ENCODE measurements at places on chromosomes 11 and 22.

- H3K27ac ChIP-seq, result no peak overlapping the region
- no peak overlapping the region for H3K4me3 ChIP-seq
- no peaks in the 10 kb centered on the region for H3K4me1 ChIP-seq
- DNase-seq, result no peak
- no peaks in the 10 kb centered on the region for H3K36me3 ChIP-seq
These were observed 308.3 kb downstream of the RAB38 start for GRCh38 chr11:87866951-87867350.

GRCh38 chr11:13942378-13942777, 20.1 kb upstream of the SPON1 start:
- no peak overlapping the region for H3K4me3 ChIP-seq
- no peak overlapping the region for H3K27ac ChIP-seq
- DNase-seq, result no peak
- no peaks in the 10 kb centered on the region for H3K27me3 ChIP-seq
- H3K4me1 ChIP-seq, result no peaks in the 10 kb centered on the region

DNA sequence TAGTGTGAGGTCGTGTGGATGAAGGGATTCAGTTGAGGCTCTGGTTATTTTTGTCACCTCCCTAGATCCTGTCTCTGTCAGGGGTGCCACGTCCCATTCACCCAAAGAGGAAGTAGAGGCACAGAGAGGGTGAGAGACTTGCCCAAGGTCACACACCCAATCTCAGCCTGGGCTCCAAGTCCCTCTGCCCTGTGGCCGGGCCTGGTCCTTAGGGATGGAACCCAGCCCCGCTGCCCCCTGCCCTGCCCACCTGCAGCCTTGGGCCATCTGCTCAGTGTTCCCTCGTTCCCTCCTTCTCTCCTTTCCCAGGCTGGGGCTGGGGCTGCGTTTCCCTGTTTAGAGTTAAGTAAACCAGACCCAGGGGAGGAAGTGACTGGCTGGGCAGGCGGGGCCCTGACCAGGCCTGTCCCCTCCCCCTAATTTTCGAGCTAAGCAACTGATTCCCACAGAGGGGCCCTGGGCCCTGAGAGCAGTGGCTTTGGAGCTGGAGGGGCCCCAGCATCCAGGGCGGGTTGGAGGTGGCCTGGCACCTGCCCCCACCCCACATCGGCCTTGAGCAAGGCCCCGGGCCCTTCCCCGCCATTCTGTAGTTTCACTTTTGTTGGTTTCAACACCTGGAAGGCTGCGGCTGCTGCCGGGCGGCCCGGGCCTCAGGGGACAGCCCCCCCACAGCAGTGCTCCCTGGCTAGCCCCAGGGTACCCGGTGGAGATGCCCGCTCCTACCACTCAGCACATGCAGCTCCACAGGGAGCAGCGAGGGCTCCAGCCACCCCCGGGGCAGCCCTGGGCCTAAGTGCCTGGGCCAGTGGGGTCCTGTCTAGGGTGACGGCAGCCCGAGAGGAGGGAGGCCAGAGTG, 1.5 kb downstream of the TCIRG1 start:
- H3K4me3 ChIP-seq, result peak overlapping the region; percentile 78
- peak overlapping the region; percentile 86 for H3K27ac ChIP-seq
- H3K36me3 ChIP-seq, result peaks cover 14% of the 10 kb centered on the region
- H3K27me3 ChIP-seq, result no peaks in the 10 kb centered on the region

DNA sequence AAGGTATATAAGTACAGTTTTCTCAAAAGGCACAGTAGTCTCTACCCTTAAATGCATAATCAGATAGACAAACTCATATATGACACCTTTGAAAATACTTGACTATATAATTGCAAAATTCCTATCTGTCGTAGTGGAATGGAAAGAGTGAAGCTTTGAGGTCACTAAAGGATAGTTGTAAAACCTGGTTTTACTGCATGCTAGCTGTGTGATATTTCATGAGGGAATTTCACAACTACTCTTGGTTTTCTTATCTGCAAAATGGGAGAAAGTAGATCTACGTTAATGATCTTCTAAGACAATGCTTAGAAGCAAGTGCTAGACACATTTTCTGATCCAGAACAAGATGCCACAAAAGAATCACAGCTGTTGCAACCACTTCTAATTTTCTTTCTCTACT, 332.2 kb downstream of the AASDHPPT start:
- H3K27me3 ChIP-seq, result no peaks in the 10 kb centered on the region
- no peak for DNase-seq
- H3K4me3 ChIP-seq, result no peak overlapping the region
- no peaks in the 10 kb centered on the region for H3K36me3 ChIP-seq

DNA sequence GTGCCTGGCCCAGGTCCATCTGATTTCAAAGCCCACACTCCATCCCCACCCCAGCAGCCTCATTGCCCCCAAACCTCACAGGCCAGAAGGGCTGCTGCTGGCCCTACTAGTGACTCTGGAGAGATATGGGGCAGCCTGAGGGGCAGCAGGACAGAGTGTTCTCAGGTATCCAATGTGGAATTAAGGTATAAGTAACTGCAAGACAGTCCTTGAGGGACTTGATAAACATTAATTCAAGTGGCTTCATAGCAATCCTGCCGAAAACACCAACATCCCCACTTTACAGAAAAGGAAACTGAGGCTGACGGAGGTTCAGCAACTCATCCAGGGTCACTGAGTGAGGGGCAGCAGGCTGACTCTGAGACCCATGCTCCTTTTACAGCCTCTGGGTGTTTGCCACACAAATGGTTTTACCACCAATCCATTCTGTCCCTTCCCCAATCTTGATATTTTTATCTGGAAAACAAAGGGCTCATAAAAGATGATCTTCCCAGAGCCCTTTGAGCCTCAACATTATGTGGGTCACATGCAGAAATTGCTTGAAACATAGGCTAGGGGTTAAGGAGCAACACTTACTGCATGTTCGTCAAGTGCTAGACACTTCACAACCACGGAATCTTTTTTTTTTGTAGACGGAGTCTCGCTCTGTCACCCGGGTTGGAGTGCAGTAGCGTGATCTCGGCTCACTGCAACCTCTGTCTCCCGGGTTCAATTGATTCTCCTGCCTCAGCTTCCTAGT, 2.3 kb downstream of the NIPSNAP1 start:
- no peak overlapping the region for H3K4me3 ChIP-seq
- peaks cover 14% of the 10 kb centered on the region for H3K4me1 ChIP-seq
- no peaks in the 10 kb centered on the region for H3K36me3 ChIP-seq
- no peak for DNase-seq
- no peak overlapping the region for H3K27ac ChIP-seq
- no peaks in the 10 kb centered on the region for H3K27me3 ChIP-seq

Data from upper lobe of left lung (tissue), 6 donors.